Activated CD8-positive, alpha-beta memory T cell treated with anti-CD3 and anti-CD28 coated beads, Interleukin-2, amount 10 ng/mL, durations not matched to agents 7 days and 5 days (primary cell): ENCODE measurements at places on chromosomes 3 and 15.

DNA sequence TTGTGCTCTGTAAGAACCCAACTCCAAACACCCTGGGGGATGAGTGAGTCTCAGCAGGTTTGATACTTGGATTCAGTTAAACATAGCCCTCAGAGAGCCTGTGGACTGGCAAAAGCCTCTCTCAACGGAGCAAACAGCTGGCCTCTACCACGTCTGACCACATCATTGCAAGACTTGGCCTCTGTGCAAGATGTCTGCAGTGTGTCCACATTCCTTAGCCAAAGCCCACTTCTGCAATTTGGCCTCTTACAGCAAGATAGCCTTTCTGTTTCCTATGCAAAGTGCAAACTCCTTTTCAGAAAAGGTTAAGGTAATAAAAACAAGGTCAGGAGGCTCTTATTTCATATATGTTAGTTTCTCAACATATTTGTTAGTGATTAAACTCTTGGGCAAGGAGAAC, 27.9 kb downstream of the FBN1 start:
- no peak for DNase-seq

GRCh38 chr3:65939801-65940246, 98.9 kb downstream of the MAGI1 start:
- DNase-seq: no peak

DNA sequence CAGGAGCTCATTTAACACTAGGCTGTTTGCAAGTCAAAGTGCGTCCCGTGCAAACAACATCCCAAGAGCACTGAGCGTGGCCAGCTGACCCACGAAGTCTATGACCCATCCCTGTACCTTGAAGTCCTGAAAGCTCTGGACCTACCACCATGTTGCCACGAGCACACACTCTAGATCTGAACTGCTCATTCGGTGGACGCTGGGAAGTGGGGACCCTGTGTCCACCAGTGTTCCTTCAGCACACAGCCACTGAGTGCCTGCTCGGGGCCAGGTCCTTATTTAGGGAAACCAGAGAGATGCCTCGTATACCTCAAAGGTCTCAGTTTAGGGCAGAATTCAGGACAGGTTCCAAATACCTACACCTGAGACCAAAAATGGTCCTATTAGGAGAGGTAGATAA, 236.9 kb downstream of the XXYLT1 start:
- DNase-seq: no peak

DNA sequence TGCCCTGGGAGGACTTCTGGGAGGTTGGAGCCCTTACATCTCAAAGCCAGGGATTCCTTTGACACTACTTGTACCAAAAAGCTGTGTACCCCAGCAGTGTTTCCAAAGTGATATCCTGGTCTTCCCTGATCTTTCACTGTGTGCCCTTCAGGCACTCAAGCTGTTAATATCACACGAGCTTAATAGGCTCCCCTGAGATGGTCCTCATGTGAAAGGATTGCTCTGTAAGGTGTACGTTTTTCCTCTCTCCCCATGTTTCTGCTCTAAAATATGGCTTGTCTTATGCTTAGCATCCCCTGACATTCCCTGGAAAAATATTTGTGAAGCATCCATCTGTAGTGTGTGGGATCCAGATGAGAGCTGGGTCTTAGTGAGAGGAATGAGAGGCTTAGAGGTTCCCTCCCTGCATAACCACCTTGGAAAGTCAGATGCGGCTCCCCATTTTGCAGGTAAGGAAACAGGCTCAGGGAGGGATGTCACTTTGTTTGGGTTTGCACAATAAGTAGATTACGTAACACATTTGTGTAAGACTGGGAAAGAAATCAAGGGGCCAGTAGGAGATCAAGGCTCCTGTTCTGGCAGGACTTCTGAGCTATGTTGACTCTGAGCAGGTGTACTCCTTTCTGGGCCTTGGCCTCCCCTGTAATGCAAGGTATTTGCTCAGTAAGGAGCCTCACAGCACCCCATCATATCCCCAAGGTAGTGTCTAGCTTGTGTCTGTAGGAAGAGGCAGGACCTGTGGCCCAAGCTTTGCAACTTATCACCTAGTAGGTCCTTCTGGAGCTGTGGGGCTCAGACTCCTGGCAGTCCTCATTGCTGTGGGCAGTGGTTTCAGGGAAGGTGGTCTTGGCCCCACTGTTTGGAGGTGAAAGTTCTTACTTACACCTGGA, 667 bp upstream of the ACOX2 start:
- no peak for DNase-seq

DNA sequence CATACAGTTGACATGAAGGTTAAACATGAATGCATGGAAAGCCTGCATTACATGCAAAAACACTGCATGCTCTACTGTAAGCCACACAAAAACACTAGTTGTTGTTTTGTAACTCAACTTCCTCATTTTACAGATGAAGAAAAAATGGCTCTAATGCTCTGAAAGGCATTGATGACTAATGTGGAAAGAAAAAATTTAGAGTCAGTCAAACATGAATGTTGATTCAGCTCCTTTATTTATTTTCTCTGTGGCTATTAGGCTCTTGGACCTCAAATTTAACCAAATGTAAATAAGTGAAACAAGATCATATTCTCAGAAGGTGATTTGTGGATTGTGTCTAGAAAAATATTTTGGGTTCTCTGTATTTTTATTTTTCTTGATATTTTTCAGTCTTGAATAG, 336.7 kb upstream of the ZNF717 start:
- no peak for DNase-seq

- no peak for DNase-seq
Measured at GRCh38 chr15:43184407-43185124, 637 bp upstream of the CCNDBP1 start.

- no peak for DNase-seq
Measured at GRCh38 chr3:148131990-148132638, 565.6 kb upstream of the AGTR1 start.

DNA sequence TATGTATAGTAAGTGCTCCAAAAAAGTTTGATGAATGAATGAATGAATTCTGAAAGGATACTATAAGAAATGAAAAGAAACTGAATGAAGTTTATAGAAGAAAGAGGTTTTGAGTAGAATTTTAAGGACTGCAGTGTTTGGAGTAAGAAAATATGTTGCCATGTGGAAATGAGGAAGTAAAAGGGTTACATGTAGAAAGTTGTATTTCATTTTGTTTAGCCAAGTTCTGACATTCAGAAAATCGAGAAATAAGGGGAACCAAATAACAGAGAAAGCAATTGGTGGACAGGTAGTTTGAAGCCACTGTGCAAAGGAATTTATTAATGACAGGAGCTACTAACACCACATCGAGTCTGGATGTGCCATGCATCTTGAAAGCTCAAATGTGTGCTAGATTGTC, 200.7 kb downstream of the SATB1 start:
- DNase-seq: no peak

DNA sequence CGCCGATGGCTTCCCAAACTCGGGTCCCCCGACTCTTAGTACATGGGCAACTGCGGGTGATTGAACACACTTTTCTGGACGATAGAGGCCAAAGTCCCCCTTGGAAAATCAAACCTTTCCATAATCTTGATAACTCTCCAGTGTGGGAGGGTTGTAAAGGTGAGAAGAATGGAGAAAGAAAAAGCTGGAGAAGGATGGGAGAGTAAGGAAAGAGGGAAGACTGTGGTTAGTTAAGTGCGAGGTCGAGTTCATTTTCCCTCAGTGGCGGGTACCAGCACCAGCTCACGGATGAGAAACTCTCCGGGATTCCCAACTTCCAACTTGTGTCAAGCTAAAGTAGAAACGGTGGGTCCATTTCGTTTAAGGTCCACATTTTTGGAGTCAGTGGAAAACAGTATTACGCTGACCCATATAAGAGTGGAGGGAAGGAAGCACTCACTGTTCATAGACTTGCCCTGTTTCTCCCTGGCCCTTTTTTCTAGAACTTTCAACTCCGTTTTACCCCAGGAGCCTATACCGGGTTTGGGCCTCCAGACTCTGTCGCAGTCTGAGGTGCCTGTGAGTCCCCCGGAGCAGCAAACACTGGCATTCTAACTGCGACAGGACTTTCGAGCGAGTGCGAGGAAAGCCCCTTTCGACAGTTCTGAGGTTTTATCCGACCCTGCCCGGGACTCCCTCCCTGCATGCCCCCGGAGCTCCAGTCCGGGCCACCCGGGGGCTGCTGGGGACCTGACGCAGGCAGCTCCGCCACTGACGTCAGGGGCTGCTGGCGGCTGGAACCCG, 14.8 kb downstream of the ZIC1 start:
- no peak for DNase-seq

- no peak for DNase-seq
Measured at GRCh38 chr3:42028474-42028873, 62.7 kb upstream of the TRAK1 start.

DNA sequence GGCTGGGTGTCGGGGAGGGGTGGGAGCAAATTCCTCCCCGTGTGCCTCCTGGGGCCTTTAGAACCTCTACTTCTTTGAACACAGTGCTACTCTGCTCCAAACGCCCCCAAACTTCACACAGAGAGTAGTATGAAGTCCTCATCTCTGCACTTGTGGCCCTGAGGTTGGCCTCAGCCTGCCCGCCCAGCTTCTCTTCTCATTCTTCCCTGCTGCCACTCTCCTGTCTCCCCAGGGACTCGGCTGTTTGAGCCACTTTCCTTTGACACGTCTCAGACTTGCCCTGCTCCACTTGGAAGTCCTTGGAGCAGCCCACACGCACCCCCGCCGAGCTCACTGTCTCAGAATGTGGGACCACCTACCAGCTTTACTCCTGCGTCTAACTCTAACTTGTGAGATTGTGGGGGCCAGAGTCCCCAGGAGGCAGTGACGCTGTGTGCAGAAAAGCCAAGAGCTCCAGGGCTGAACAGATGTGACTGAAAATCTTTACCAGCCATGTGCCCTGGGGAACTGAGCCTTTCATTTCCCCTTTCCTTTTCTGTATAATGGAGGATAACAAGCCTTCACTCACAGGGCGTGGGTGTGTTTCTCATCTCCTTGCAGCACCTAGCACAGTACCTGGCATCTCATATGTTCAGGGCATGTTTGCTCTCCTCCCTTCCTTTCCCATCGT, 233.6 kb upstream of the CTDSPL start:
- DNase-seq: no peak

DNA sequence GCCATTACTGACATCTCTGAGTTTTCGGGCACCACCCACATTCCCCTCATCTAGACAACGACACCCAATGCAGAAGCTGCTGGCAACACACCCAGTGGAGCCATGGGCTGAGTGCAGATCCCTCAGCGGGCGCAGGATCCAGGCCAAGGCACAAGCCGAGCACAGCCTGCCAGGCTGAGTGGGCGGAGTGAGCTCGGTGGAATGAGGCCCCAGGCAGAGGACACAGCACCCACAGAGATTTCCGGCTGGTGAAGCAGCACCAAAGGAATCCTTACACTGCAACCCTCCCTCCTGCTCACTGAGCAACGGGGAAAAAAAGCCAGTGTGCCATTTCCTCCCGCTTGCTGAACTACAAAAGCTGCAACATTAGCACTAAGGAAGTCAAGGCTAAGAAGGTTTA, 34.3 kb downstream of the ZMAT3 start:
- peak; percentile 45 for DNase-seq

DNA sequence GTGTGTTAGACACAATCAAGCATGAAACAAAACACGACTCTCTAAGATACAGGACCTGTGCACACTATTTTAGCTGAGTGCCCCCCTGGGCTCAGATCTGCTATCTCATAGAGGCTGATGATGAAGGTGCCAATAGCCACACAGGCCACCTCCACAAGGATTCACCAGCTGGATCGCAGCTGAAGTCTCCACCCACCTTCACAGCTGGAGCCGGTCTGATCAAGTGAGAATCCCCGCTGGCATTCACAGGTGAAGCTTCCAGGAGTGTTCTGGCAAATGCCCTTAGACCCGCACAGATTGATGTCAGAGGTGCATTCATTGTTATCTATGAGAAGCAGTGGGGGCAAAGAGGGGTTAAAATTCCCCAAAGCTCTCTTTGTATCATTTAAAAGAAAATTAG, 90.1 kb downstream of the DUT start:
- no peak for DNase-seq
